ENCODE measurements at places on chromosomes 5 and 9.

DNA sequence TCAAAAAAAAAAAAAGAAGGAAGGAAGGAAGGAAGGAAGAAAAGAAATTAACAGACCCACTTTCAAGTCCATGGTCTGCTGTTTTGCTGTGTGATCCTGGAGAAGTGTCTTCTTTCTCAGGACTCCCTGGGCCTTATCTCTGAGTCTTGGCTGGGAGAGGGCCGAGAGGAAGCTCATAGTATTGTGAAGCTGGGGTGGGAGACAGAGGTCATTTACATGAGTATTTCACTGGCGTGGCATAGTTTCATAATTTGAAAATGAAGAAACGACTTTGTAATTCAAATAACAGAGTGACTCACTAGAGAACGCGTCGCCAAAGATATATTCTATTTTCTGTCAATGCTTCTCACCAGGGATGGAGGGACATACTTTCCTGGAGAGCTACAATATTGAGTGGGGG lies 2.4 kb upstream of the C9orf50 start:
- H3K36me3 ChIP-seq, result peaks cover under 1% of the 10 kb centered on the region
- H3K27ac ChIP-seq, result no peak overlapping the region
- no peak overlapping the region for H3K4me3 ChIP-seq
- no peaks in the 10 kb centered on the region for H3K27me3 ChIP-seq
- H3K4me1 ChIP-seq, result peaks cover 33% of the 10 kb centered on the region

GRCh38 chr9:85347541-85347940 lies 394.2 kb downstream of the AGTPBP1 start:
- H3K36me3 ChIP-seq, result no peaks in the 10 kb centered on the region
- no peak for DNase-seq
- no peak overlapping the region for H3K27ac ChIP-seq
- H3K4me1 ChIP-seq, result no peaks in the 10 kb centered on the region
- H3K27me3 ChIP-seq, result no peaks in the 10 kb centered on the region

DNA sequence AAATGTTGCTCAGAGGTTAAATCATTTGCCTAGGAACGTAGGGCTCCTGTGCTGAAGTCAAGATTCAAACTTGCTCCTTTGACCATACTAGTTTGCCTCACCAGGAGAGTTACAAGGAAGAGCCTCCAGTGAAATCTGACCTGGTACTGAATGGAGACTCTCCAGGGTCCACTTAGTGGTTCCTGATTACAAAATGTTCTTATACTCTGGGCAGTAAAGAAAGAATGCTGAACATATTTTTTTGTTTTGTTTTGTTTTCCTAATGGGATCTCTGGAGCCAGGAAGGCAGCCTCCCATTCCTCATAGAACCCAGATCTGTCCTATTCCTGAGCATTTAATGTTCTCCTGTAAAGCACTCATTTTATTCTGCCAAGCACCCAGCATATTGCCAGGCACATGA lies 256.5 kb upstream of the CLINT1 start:
- H3K27me3 ChIP-seq, result no peaks in the 10 kb centered on the region
- H3K36me3 ChIP-seq, result no peaks in the 10 kb centered on the region
- no peak for DNase-seq
- H3K27ac ChIP-seq, result no peak overlapping the region
- H3K4me3 ChIP-seq, result no peak overlapping the region

GRCh38 chr5:58924306-58924705 lies 341.4 kb downstream of the RAB3C start:
- no peaks in the 10 kb centered on the region for H3K27me3 ChIP-seq

DNA sequence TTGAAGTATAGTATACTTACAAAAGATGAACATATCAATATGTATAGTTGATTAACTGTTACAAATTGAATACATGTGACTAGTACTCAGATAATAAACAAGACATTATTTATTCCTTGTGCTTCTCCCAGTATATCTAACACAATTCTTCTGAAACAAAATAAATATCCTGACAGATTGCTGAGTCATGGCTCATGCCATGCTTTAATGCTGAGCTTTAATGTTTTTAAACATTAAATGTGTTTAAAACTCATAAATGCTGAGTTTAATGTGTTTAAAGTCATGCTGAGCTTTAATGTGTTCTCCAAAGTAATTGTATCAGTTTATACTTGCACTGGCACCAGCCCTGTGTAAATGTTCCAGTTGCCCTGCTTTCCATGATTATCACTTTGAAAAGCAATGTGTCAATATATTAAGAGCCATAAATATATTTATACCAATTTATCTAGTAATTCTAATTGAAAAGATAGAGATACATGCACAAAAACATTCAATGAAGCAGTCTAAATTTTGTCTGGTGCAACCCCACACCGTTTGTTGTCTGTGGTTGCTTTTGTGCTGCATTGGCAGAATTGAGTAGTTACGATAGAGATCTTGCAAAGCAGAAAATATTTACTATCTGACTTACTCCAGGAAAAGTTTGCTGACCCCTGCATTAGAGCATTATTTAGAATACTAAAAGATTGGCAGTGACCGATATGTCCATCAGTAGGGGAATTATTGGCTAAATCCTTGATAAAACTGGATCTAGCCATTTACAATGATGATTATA lies 15.7 kb downstream of the KIAA1958 start:
- no peaks in the 10 kb centered on the region for H3K27me3 ChIP-seq
- DNase-seq, result no peak
- H3K4me3 ChIP-seq, result no peak overlapping the region
- peaks cover 5% of the 10 kb centered on the region for H3K4me1 ChIP-seq
